ENCODE measurements at places on chromosomes 5 and 9.

DNA sequence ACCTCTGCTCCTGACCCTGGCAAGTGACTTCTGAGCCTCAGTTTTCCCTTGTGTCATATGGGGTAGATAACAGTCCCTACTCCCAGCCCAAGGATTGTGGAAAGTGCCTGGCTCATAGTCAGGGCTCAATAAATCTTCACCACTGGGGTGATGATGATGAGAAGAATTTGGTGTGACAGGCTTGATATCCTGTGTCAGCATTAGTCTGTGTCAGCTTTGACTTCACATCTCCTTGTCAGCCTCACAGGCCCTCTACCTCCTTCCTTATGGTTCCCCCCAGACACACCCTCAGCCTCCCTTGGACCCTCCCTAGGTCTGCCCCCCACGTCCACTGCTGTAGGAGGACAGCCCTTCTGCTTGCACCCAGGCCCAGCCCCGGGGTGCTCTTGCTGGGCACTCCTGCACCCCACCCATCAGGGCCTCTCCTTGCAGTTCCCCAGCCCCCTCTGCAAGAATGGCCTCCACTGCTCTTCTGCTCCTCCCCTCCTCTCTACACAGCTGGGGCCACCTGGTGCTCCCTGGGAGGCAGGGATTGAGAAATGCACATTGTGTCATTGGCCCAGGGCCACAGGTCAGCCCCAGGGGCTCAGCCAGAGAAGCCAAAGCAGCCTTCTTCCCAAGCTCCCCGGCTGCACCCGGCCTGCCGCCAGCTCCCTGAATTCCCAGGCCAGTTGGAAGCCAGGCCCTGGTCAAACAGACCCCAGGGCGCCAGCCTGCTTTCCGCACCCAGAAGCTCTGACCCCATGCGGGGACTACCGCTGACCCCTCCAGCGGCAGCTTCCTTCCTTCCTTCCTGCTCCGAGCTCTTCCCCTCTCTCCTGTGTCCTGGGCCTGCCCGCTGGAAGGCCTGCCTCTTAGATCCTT is 7.7 kb downstream of the FGFR4 start:
- no peak for DNase-seq

GRCh38 chr5:171953860-171954701 is 52.4 kb downstream of the FBXW11 start:
- DNase-seq, result no peak

- DNase-seq, result no peak
Measured at GRCh38 chr5:75277463-75277862, 40.8 kb upstream of the ANKRD31 start.

- DNase-seq, result no peak
Measured at GRCh38 chr9:128765499-128765898, 6.2 kb downstream of the ZER1 start.

DNA sequence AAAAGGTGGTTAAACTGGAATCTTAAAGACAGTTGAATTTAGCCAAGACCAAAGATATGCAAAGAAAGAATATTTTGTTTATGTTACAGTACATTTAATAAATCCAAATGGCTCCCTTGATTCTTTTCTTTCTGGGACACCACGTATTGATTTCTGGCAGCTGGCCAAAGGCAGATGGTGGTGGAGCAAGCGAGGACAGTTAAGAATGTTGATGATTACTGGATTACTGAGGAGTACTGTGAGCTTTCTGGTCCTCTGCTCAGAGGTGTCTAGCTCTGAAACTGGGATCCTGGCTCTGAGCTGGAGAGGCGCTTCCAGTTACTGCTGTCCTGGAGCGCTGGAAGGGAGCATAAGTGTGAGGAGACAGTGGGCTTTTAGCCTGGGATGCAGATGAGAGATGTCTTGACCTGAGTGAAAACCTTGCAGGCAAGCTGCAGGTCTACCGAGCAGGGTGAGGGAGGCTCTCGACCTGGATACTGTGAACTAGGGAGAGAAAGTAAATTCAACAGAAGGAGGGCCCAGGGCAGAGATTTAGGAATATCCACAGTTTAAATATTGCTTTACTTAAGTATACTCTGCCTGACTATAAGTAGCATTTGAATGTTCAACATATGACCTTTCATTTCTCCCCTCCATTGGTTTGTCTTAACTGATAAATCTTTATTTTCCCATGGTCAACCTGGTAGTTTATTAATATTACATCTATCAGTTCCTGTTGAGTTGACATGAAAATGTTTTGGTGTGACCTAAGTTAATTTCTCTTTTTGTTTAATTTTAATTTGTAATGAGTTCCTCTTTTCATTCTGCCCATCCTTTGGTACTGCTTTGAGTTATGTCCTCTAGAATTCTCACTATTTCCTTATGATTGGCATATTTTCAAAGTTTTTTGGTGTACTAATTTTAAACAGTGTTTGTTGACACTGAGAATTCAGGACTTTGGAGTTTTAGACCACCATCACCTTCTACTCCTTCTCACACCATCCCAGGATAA is 3.7 kb downstream of the SYK start:
- DNase-seq, result no peak

DNA sequence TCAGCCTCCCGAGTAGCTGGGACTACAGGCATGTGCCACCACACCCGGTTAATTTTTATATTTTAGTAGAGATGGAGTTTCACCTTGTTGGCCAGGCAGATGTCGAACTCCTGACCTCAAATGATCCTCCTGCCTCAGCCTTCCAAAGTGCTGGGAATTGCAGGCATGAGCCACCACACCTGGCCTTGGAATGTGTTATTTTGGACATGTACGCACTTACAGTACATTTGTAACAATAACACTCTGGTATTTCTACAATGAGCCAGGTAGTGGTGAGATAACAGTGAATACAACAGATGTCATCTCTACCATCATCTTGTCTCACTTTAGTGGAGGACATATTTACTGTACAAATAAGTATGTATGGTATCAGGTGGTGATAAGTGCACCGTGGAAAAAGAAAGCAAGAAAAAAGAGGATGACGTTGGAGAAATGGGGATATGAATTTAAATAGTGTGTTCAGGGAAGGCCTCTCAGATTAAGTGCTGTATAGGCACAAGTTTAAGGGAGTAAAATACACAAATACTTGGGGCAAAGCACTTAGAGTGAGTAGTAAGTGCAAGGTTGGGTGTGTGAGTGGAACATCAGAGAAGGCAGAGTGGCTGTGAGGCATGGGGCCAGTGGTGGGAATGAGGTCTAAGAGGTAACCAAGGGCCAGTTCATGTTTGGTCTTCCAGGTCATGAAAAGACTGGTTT is 100.1 kb downstream of the CDC42SE2 start:
- no peak for DNase-seq

DNA sequence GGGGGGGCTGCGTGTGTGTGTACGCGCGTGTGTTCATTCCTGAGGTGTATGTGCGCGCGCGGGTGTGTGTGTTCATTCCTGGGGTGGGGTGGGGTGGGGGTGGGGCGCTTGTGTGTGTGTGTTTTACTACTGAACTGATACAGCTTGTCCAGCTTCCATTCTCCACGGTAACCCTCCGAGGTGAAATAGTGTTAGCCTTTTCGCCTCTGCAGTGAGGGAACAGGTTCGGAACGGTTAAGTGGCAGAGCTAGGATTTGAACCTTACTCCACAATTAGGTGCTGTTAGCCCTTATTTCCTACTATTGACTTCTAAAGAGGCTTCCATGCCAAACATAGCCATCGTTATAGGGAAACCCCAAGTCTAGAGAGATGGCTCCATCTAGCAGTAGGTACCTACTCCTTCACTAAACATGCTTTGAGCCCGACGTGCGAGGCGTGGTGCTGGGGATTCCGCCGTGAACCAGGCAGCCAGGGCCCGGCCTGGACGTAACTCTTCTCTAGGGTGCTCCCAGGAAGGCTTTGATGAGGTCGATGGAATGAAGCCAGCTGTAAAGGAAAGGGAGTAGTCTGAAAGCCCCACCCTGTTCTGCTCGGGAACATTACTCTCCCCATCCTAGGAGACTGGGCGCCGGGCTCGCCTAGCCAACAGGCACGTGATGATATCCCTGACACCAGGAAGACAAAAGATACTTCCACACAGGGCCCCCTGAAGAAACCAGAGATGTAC is 782 bp upstream of the SKP1 start:
- DNase-seq, result no peak

GRCh38 chr5:73317523-73317922 is 131.1 kb downstream of the FOXD1 start:
- no peak for DNase-seq

- DNase-seq, result no peak
Measured at GRCh38 chr5:120644516-120644915, 180.4 kb downstream of the PRR16 start.

GRCh38 chr9:35108461-35108860 is 5.5 kb upstream of the STOML2 start:
- no peak for DNase-seq

DNA sequence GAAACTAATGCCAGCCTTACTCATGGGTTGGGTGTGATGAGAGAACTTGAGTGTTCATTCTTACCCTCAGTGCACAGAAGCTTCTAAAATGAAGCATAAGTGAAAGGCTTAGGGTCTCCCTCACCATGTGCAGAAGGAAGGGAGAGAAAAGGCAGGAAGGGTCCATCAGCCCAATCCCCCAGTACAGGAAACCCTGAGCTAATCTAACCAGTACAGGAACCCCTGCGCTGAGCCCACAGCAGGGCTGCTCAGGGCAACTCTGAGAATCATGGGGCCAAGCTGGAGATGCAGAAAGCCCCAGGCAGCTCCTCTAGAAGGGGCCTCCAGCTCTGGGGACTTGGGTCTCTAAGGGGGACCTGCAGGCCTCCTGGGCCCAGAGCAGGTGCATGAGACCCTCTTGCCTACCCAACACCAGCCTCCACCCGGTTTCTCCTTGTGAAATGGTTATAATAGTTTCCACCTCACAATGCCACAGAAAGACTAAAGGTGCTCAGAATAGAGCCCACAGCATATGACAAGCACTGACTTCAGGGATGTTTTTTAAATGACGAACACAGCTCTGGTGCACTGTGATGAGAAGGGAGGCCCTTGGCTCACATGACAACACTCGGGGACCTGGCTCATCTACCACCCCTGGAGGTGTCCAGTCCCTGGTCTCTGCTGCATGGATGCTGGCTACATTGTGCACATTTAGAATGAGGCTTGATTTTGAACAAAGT is 190.1 kb downstream of the ACTL7B start:
- no peak for DNase-seq

DNA sequence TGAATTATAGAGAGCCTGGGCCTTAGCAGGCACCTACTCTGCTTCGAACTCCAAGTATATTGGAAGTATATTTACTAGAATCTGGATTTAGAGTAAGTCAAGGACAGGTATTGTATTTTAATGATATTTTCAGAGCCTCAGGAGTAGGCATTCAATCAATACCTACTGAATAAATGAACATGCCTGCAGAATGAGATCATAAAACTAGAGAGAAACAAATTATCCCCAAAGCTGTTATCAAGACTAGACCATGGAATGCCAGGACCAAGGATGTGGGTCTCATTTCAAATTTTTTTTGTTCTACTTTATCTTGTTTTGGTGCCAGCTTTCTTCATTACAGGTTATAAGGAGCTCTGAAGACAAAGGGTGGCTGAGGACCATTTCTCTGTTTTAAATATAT is 66.0 kb downstream of the GDNF start:
- no peak for DNase-seq
